ENCODE measurements at places on chromosomes 2 and 18.
A peak's percentile ranks its signal among the peaks of the same experiment; 100 is the strongest.

DNA sequence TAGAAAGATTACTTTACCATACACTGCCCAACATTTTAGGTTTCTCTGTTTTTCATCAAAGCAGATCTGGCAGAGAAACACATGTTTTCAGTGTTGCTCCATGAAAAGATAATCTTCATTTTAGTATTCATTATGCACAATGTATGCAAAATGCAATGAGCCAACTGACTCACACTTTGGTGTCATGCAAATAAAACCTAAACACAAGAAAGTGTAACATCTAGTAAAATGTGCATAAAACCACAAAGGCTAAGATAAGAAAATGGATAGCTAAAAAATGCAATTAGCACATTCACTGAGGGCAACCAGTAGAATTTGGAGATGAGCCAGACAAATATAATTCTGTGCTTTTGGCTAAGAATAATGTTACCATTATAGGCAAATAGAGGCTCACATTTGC, 203.5 kb upstream of the UBE2E3 start:
- no peak for DNase-seq

- DNase-seq, result no peak
These were observed 172.5 kb upstream of the RAB6C start for GRCh38 chr2:129806990-129807389.

GRCh38 chr2:42171396-42171980, 2.3 kb downstream of the EML4 start:
- DNase-seq, result no peak

- peak; percentile 91 for DNase-seq
These were observed 59.4 kb upstream of the CTLA4 start for GRCh38 chr2:203808046-203808750.

GRCh38 chr18:11387880-11388279, 221.5 kb upstream of the SLC35G4 start:
- peak; percentile 50 for DNase-seq

GRCh38 chr2:118122594-118123281, 34.5 kb downstream of the INSIG2 start:
- DNase-seq, result peak; percentile 42

DNA sequence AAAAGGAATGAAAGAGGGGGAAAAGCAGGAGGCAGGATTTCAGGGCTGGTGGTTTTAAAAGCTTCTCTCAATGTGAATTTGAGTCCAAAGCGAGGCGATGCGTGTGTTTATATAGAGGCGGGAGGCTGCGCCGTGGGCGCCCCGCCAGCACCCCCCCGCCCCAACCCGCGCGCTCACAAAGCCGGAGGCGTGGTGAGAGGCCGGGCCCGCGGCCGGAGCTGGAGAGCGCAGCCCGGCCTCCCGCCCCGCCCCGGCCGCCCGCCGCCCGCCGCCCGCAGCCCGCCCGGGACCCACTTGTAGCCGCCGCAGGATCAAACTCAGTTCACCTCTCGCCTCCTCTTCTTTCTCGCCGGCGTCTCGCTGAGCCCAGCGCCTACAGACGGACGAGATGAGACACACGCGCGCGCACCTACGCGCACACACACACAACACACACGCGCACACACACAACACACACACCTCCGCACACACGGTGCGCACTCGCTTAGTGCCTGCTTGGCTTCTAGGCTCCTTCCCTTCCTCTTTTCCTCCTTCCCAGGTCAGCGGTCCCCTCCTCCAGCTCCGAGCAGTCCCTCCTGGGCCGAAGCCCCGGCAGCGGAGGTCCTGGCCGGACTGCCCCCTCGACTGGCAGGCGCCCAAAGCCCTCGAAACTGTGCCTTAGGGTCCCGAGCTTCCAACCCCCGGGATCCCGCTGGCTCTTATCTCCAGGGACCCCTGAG, 1.3 kb upstream of the CYP26B1 start:
- no peak for DNase-seq

DNA sequence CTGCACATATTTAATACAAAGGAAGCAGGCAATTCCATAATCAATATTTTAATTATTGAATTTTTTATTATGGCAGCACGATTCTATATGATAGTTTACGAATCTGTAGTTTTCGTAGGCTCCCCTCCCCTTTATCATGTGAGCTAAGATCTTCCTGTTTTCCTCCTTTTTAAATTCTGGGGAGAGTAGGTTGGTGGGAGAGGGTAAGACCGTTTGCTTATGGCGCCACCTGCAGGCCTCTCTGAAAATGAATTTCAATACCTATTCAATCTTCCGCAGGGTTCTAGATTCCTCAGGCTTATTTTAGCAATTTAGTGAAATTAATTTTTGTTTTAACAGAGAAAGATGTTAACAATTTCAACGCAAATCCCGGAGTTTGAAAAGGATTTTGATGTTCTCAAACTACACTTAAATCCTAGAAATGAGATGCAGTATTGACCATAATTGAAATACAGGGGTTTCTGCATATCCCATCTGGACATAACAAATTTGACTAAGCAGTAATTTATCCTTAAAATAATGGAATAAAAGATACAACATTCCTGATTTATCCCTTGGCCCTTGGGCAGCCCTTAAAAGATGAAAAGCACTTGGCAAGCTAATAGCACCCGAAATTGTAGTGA, 12.8 kb upstream of the GBX2 start:
- no peak for DNase-seq

GRCh38 chr2:189015359-189015758, 41.2 kb downstream of the COL3A1 start:
- no peak for DNase-seq

- peak; percentile 90 for DNase-seq
These were observed 10.4 kb downstream of the ERFE start for GRCh38 chr2:238169048-238169707.

DNA sequence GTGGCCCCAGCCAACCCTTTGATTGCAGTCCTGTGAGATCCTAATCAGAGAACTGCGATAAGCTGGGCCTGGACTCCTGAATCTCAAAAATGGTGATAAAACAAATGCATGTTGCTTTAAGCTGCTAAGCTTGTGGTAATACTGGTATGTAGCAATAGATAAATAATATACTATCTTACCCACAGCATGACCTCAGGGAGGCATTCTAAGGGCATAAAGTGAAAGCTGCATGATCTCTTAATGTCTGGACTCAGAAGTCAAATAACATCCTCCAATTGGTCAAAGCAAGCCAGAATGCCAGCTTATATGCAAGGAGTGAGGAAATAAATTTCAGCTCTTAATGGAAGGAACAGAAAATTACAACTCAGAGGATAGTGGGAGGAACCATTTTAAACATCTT, 246.1 kb downstream of the FSIP2 start:
- DNase-seq, result no peak

DNA sequence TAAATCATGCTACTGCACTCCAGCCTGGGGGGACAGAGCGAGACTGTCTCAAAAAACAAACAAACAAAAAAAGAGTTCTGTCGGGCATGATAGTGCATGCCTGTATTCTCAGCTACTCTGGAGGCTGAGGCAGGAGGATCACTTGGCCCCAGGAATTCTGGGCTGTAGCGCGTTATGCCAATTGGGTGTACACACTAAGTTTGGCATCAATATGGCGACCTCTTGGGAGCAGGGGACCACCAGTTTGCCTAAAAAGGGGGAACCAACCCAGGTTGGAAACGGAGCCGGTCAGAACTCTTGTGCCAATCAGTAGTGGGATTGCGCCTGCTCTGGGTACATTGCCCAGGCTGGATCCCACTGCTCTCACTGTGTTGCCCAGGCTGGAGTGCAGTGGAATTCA, 49.7 kb downstream of the SDC1 start:
- no peak for DNase-seq

GRCh38 chr2:20940856-20941255, 103.0 kb downstream of the APOB start:
- no peak for DNase-seq

DNA sequence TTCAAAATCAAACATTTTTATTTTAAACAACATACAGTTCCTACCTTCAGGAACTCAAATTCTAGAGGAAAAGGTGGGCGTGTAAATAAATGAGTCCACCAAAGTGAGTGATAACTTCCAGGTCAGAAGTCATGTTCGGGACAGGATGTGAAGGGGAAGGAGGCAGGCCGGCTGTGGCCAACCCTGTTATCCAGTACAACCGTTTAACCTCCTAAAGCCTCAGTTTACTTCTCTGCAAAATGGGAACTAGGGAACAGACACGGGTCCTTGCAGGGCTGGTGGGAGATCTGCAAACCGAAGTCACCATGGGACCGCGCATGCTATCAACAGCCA, 373 bp downstream of the EIPR1 start:
- DNase-seq, result peak; percentile 30

DNA sequence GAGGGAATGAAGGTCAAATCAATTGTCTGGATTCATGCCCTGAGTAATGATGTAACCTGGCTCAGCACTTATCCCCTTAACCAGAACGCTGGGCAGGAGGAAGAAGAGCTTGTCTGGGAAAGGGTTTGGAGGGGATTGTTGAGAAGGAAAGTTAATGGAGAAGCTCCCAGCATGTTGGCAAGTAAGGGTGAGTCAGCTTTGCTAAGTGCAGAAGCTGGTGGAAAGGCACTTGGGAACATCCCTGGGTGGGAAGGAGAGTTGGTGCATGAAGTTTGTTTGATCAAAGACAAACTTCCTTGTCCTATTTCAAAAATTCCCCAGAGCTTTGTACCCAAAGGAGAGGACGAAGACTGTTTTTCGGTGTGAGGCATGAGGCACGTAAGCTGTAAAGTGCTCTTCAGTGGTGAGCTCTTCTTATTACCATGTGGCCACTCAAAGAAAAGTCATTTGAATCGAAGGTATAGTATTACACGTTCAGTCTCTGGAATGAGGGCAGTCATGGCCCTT, 17.6 kb upstream of the DAW1 start:
- no peak for DNase-seq

- no peak for DNase-seq
These were observed 112.2 kb upstream of the TTC39C start for GRCh38 chr18:23902396-23902795.

DNA sequence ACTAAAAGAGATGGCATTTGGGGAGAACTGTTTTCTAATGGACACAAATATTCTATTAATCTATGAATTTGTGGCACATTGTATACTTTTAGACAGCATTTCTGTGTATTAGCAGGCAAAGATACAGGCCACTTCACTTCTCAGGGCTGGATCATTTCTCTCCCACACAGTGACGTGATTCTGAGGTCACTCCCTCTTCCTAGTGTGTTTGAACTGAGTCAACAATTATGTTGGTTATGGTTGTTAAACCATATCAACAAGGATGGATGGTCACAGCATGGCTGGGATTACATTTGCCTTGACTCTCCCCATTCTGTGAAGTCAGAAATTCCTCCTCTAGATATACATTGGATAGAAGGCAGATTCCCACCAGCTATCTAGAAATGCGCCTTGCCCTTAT, 11.6 kb downstream of the NOSTRIN start:
- no peak for DNase-seq

- no peak for DNase-seq
These were observed 141.6 kb downstream of the UBE2E3 start for GRCh38 chr2:181121996-181122395.

- DNase-seq, result no peak
These were observed 10.2 kb upstream of the LIMS2 start for GRCh38 chr2:127685410-127686080.

DNA sequence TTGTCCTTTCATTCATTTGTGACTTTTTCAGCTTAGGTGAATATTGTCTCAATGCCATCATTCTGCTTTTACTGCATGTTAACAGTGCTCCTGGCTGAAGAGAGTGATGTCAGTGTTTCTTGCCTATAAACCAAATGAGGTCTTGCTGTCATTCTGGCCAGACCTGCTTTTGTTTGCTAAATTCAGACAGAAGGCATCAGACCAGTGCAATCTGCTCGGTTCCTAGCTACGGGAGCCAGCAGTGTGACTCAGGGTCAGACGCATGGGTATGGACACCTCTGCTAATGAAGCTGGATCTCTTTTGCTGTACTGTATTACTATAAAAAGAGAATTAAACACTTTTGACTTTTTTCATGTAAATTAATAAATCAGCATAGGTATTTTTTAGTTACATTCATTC, 178.9 kb downstream of the TMEM182 start:
- DNase-seq, result no peak

- DNase-seq, result no peak
These were observed 110.1 kb downstream of the MREG start for GRCh38 chr2:215903203-215903602.

DNA sequence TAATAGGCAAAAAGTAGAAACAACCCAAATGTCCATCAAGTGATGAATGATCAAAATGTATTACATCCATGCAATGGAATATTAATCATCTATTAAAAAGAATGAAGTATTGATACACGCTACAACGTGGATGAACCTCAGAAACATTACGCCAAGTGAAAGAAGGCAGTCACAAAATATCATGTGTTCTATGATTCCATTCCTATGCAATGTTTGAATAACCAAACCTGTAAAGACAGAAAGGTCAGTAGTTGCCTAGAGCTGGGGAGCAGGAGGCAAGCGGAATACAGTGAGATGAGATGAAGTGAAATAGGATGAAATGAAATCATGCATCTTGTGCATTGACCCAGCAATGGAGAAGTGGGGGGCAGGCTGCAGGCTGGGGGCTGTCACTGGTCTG, 17.9 kb upstream of the COL6A3 start:
- no peak for DNase-seq

- no peak for DNase-seq
These were observed 740.3 kb upstream of the HS6ST1 start for GRCh38 chr2:129058981-129059380.

GRCh38 chr2:121532347-121532766, 1.7 kb downstream of the RNU4ATAC start:
- no peak for DNase-seq

Measured in stromal cell of bone marrow (primary cell).